ENCODE measurements at places on chromosomes 12 and 14.

- DNase-seq, result no peak
These were observed 11.8 kb upstream of the ENDOU start for GRCh38 chr12:47736877-47737676.

- DNase-seq, result no peak
These were observed 759.7 kb downstream of the GALC start for GRCh38 chr14:87233266-87233665.

DNA sequence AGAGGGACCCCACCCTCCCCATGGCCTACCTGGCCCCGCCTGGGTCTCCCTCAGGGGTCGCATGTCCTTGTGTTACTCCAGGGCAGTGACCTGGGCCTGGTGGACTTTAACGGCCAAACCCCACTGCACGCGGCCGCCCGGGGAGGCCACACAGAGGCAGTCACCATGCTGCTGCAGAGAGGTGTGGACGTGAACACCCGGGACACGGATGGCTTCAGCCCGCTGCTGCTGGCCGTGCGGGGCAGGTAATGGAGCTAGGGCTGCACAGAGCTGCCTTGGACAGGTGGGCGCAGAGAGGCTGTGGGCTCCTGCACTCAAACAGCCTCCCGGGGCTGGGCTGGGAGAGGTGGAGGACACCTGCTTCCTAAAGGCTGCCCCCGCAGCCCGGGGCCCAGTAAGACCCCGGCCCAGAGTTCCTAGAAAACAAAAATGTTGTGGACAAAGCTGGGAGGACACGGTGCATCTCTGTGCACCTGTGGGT is 21.6 kb downstream of the ASPG start:
- DNase-seq, result no peak

- DNase-seq, result no peak
These were observed 14.4 kb downstream of the CHFR start for GRCh38 chr12:132872975-132873421.

DNA sequence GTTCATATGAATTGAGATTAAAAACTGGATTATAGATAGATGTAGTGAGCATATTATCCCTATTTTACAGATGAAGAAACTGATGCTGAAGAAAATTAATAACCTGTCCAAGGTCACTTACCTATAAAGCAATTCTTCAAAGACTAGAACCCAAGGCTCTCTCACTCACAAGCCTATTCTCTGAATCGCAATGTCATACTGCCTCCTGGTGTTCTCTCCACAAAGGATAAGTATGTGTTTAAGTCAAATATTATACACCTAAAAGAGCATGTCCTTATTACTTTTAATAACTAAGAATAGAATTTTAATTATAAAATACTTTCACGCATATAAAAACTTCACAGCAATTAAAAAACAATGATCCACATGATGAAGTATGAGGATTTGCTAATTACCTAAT is 721.3 kb upstream of the USP15 start:
- no peak for DNase-seq

GRCh38 chr12:13345722-13346121 is 149.2 kb downstream of the EMP1 start:
- DNase-seq, result no peak

DNA sequence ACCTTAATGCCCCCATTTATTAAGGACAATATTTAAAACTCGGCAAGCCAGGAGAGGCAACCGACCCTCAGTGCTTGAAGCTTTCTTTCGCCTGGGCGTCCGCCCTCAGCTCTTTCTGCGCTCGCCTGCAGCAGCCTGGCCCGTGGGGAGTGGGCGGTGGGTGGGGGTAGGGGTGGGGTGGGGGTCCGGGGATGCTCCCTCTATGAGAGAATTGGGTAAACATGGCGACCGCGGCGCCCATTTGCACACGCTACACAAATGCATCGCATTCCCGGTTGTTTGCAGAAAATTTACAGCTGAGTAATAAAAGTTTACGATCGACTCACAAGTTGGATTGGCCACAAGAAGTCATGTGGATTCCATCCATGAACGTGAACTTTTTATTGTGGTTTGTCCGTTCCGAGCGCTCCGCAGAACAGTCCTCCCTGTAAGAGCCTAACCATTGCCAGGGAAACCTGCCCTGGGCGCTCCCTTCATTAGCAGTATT is 7.7 kb downstream of the HOXC8 start:
- peak; percentile 25 for DNase-seq

All from NCI-H446 (cell line).